ENCODE measurements at places on chromosomes 5 and 9.

DNA sequence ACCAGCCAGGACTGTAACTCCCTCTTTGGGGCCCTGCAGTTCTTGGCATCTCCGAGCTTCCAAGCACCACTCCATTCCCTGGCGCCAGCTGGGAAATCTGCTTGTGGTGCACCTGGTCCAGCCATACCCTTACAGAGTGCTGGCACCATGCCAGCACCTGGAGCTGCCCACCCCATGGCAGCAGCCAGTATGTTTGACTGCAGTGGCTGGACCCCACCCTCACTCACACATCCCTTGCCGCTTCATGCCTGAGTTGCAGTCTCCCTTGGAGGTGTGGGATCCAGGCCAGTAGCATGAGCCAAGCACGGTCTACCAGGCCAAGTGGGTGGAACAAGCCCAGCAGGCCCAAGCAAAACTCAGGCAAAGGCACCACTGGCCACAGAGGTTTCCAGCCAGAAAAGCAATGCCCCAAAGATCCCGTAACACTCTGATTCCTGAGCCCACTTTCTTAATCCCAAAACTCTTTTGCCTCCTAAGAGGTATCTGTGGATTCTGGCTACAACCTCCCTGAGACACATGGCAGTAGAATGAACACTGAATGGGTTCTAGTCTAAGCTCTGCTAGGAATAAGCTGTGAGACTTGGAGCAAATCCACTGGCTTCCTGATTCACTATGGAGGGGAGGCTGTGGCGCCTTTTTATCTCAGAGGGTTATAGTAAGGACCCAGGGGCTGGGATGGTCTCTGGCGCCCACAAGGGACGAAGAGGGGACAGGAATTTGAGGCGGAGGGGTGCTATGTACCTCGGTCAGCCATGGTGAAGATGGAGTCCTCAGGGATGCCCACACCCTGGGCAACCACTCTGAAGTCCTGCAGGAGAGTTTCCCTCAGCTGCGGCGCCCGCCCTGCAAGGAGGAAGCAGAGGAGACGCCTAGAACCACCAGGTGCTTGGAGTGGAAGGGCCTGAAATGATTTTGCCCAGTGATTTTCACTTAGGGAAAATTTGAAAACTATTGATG, 5.6 kb downstream of the AMBP start:
- DNase-seq: no peak

GRCh38 chr9:18639911-18640310, 166.0 kb downstream of the ADAMTSL1 start:
- no peak for DNase-seq

DNA sequence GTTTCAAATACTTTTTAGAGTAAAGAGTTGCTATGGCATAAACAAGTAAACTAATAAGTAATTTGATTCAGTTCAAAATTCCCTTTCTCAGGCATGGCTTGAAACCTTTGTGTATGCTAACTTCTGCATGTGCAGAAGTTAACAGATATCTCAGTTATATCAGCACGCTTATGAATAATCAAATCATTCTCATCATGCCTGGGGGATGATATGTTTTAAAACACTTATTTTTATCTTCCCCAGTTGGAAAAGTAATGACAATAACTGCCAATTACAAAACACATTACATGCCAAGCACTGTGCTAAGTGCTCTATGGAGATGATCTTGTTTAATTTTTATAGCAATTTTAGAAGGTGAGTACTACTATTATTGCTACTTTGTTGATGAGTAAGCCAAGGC, 146.4 kb downstream of the YIPF5 start:
- no peak for DNase-seq

- DNase-seq: no peak
Observed at GRCh38 chr9:108582726-108583125, 273.1 kb downstream of the ACTL7B start.

DNA sequence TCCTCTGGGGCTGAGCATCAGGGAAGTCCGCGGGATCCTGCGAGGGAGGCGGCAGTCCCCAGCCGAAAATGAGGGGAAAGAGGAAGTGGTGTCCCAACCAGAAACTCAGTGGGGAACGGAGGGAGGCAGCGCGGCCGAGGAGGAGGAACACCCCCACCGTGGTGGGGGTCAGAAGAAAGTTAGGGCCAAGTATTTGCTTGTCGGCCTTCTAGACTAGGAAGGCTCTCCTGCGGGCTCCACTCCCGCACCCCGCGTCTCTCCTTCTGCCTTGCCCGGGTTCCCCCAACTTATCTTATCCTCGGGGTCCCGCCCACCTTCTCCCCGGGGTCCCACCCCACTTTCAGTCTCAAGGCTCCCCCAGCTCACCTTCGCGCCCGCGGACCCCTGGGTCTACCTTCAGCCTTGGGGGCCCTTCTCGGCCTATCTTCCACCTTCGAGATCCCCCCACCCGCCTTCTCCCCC, 557 bp upstream of the PHF2 start:
- DNase-seq: peak; percentile 42

GRCh38 chr9:37432020-37432419, 9.5 kb downstream of the GRHPR start:
- no peak for DNase-seq

- DNase-seq: no peak
Observed at GRCh38 chr9:5430912-5431311, 6.8 kb downstream of the PLGRKT start.

DNA sequence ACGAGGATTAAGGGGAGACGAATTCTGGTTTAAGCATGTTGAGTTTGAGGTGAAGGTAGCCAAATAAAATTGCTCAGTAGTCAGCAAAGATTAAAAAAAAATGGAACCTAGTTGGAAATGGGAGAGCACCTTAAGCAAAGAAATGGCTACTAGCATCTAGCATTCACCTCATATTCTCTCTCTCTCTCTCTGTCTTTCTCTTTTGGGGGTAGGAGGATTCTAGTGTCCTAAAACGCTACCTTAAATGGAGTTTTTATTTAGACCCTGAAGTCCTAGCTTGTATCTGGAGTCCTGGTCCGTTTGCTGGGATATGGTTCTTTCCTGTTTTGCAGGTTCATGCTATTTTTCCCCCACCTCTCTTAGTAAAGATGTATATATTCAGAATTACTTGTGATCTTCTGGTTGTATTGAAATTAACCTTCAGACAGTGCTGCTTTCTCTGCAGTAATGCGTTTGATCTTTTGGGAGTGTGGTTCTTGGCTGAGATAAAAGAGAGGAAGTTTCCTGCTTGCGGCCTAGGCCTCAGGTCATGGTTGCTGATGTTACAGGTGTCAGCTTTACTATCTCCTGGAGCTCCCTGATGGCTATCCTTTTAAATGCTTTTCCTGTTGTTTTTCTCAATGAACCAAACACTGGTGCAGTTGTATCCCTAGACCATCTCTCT, 8.0 kb downstream of the TGFBR1 start:
- no peak for DNase-seq

- no peak for DNase-seq
Observed at GRCh38 chr5:116442095-116442534, 132.5 kb downstream of the SEMA6A start.

- no peak for DNase-seq
Observed at GRCh38 chr5:103624675-103625074, 62.1 kb upstream of the NUDT12 start.

- no peak for DNase-seq
Observed at GRCh38 chr5:78544561-78545201, 103.9 kb downstream of the LHFPL2 start.

- DNase-seq: no peak
Observed at GRCh38 chr9:98175762-98176161, 16.7 kb downstream of the CORO2A start.

DNA sequence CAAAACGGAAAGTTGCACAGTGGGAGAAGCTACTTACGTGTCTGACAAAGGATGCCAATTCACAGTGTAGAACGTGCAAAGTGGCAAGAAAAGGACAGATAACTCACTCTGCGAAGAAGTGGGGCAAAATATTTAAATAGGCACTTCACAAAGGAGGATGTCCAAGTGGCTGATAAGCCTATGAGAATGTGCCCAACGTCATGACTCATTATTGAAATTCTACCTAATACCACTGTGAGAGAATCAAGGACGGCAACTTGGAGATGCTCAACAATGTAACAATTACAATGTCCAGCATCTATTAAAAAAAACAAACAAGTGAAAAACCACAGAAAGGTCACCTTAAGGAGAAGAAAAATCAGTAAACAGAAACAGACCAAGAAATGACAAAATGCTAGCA, 59.0 kb downstream of the NACC2 start:
- no peak for DNase-seq

DNA sequence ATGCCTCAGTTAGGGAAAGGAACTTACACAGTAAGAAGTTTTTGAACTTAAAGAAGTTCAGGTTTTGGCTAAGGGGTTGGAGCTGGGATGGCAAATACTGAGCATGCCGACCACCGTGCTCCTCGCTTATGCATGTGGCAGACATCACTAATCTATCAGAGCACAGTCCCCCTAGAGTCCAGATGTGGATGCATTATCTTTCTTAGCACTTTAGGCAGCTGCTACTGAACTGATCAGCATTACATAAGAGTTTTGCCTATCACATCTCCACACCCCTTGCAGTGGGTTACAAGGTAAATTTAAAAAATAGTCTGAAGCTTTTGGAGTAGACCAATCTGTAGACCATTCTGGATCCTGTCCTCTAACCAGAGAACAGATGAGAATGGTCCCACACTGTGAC, 22.4 kb downstream of the MACIR start:
- no peak for DNase-seq

DNA sequence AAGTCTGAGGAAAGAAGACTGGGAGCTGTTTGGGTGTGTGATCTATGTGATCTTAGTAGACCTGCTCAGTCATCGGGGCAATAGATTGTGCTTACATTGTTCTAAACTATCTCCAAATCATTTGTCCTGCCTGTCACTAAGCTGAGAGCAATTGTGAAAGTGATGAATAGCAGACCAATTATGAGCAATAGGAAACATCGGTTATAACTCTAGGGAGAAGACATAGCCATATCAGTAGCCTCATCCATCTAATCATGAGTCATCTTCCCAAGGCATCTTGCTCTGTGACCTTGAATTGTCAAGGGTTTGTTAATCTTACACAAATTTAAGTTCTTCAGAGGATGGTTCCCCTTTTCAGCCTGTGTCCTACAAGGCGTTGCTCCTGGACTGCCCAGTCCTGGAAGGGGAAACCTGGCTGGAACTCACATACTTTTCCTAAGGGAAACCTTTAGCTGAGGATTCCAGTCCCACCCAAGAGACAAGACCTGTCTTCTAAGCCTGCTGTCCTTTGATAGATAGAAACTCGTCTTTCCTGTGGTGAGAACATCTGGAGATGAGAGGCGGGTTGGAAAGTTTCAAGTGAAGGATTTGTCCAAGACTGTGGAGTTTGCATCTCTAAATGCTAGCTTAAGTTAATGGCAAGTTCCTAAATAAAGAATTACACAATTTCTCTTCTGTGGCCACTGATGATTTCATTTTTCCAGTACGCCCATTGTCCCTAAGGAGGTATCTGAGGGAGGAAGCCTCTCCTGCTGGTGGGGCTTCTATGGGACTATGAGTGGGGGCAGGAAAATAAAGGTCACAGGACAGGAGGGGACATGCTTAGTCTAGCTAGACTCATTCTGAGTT, 53.9 kb upstream of the TRIM32 start:
- DNase-seq: no peak

GRCh38 chr9:104984542-104984941, 56.6 kb upstream of the ABCA1 start:
- no peak for DNase-seq

DNA sequence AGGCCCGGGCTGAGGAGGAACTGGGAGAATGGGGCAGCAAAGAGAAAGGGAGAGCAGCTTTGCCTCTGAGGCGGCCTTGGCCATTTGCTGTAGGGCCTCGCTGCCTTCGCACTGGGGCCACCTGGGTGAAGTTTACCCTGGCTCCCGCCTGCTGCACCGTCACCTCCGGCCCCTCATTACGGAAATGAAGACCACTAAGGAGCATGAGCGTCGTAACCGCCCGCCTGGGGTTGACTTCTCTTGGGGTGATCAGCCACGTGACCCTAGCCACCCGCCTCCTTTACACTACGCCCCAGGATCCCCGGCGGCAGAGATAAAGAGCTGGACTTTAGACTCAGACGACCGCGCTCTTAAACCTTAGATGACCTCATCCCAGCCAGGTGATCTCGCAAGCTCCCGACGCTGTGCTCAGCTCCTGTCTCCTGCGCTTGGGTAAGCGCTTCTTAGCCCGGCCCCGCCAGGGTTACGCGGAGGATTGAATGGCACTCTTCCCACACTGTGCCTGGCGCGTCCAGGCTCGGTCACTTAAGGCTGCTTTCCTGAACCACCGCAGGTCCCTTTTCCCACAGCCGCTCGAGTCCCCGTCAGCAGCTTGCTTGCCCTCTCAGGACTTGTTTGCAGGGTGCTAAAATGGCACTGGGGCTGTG, 107.9 kb upstream of the LARP1 start:
- peak; percentile 3 for DNase-seq

DNA sequence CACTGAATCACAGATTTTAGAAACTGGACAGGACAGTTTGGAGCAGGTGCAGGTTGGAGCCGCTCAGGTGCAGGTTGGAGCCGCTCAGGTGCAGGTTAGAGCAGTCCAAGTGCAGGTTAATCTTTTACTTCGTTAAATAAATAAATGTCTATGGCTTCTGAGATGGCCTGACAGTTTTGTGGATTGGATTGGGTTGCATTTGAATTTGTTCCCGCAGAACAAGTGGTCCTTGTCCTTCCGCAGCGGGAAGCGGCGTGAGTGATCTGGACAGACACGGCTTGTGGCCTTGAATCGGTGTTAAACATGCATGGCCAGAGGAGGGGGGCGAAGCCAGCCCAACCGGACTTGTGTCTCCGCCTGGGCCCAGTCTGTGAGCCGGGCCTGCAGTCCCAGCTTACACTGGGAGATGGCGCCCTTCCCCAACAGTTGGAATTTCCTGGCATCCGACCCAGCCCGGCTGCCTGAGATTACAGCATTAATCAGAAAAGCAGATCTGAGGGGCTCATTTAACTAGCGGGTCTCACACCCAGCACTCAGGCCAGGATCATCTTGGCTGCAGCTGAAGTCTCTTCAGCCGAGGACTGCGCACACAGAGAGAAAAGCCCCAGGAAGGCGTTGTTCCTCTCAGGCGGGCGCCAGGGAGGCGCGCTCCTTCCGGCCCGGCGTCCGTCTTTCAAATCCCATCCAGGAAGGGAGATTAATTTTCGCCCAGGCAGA, 1.5 kb upstream of the OLFM1 start:
- DNase-seq: no peak

GRCh38 chr5:67901814-67902496, 313.6 kb upstream of the PIK3R1 start:
- DNase-seq: no peak

- DNase-seq: no peak
Observed at GRCh38 chr9:120387257-120388002, 192.5 kb downstream of the CDK5RAP2 start.

DNA sequence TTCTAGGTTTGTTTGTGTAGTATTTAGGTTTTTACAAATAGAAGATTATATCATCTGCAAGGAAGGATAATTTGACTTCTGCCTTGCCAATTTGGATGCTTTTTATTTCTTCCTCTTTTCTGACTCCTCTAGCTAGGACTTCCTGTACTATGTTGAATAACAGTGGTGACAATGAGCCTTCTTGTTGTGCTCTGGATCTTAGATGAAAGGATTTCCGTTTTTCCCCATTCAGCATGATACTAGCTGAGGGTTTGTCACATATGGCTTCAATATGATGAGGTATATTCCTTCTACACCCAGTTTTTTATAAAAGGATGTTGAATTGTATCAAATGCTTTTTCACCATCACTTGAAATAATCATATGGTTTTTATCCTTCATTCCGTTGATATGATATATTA, 101.4 kb downstream of the FBXO4 start:
- DNase-seq: no peak

- DNase-seq: no peak
Observed at GRCh38 chr9:77848404-77848803, 183.2 kb downstream of the GNAQ start.

- DNase-seq: no peak
Observed at GRCh38 chr5:35668319-35668718, 50.7 kb downstream of the SPEF2 start.

GRCh38 chr5:142626099-142626498, 59.8 kb downstream of the FGF1 start:
- DNase-seq: no peak
